ENCODE measurements at places on chromosomes 6 and 20.

DNA sequence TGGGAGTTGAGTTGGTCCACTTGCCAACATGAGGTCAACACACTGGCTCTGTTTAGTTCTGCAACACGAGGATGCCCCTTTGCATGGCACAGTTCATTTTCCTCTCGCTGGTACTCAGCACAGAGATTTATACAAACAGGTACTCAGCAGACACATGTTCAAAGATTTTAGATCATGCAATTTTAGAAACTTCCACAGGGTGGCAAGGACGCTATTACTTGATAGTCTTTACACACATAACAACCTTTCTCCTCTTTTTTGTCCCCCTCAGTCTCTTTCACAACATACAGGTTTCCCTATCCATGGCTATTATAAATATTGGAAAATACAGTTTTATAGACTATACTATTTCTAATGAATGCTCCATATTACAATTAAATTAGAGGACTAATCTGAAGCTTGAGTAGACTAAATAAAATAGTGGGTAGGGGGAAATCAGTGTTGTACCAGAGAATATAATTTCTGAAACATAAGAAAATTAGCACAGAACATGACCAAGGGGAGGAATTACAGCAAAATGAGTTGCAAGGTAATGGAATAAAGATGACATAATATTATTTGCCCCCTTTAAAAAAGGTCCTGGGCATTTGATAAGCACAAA, 331.8 kb upstream of the BTBD3 start:
- DNase-seq, result no peak

GRCh38 chr6:41917528-41917927, 3.4 kb downstream of the MED20 start:
- peak; percentile 15 for DNase-seq

DNA sequence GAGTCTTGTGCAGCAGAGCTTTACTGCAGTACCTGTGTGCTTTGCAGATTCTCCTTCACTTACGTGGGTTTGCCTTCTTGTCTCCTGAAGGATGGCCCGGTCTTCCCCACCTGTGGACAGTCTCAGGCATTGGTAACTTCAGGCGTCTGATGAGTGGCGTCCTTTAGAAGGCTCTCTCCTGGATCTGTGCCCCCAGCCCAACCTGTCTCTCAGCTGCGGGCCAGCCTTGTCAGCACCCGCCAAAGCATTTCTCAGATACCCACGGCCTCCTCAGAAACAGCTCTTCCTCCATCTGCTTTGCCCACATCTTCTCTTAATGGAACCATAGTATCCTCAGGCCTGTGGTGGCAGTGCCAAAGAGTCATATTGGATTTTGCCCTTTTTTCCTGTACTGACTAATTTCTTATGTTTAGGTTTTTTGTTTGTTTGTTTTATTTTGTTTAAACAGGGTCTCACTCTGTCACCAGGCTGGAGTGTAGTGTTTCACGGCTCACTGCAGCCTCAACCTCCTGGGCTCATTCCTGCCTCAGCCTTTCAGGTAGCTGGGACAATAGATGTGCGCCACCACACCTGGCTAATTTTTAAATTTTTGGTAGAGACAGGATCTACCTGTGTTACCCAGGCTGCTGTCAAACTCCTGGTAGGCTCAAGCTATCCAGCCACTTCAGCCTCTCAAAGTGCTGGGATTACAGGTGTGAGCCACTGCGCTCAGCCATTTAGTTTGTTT, 96.6 kb downstream of the ARID1B start:
- DNase-seq, result no peak

DNA sequence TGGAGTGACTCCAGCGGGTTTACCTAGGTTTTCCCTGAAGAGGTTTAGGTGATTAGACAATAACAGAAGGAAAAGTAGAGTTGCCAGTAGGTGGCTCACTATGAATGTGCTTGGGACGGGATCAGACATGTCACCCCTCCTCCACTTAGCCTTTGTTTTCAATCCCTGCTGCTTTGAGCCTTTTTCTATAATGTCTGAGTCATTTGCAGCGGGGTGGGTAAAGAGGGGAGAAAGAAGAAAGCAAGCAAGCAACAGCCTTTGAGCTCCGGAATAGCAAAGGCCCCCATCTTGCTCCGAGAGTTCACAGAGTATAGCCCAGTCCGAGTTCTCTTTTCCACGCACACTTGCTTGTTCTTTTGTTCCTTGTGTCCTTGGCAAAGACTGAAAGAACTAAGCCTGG, 129.1 kb downstream of the PACRG start:
- DNase-seq, result no peak

GRCh38 chr20:46070215-46070900, 19.4 kb downstream of the NCOA5 start:
- DNase-seq, result no peak

DNA sequence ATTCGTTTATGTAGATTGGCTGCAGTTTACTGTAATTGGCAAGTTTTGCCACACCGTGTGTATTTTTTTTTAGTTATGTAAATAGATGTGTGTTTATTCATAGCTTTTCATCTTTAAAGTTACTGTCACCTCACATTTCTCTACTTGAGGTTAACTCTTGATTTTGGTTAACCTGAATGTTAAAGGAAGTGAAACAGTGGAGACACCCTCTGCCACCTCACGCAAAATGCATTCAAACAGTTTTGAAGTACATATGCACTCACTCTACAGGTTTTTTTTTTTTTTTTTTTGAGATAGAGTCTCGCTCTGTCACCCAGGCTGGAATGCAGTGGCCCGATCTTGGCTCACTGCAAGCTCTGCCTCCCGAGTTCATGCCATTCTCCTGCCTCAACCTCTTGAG, 17.7 kb downstream of the OR2A4 start:
- DNase-seq, result no peak

GRCh38 chr6:9398767-9399373, 963.5 kb upstream of the SLC35B3 start:
- no peak for DNase-seq

- no peak for DNase-seq
Measured at GRCh38 chr6:31899215-31899614, 1.7 kb upstream of the EHMT2 start.

GRCh38 chr6:107769053-107769658, 55.0 kb downstream of the SCML4 start:
- no peak for DNase-seq

DNA sequence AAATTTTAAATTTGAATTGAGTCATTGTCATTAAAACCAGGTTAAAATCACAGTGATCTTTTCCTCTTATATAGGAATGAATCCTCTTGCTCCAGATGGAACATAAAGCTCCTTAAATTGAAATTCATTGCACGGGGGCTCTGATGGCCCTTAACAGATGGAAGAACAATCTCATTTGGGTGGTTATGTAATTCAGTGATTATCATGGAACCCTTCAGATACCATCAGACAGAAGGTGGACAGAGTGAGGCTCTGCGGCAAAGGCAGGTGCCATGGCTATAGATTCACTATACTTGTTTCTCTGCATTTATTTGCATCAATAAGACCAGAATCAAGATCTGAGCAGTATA, 17.8 kb upstream of the RNF182 start:
- no peak for DNase-seq

DNA sequence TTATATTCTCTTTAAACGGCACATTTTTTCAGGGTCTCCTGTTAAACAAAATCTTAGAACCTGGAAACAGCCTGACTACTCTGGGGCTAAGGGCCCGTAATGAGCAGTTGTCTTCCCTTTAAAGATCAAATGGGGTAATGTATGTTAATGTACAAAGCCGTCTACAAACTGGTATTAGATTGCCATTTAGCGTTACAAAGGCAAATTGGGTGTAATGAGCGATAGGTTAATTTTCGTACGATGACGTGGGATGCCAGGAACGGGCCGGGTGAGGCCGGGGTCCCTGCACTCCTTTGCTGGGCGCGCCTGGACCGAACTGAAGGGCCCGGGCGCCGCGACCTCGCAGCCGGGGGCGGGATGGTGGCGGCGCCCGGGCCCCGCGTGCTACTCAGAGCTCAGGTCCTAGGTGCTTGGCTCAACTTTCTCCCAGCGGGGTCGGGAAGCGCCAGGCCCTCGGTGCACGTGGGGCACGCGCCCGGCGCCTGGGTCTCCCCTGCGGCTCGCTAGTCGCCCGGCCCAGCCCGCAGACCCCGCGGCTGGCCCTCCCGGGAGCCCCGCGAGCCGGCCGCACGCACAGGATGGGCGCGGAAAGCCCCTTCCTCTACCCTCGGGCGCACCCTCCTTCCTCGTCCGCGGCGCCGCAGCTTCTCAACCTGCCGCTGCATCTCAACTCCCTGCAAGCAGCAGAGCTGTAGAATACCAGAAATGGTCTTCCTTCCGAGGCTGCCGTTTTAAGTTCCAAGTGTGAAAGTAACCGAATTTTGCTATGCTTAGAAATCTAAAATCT, 5.9 kb downstream of the NKX2-4 start:
- no peak for DNase-seq

- no peak for DNase-seq
Measured at GRCh38 chr20:44961011-44961869, 1.0 kb upstream of the TOMM34 start.

DNA sequence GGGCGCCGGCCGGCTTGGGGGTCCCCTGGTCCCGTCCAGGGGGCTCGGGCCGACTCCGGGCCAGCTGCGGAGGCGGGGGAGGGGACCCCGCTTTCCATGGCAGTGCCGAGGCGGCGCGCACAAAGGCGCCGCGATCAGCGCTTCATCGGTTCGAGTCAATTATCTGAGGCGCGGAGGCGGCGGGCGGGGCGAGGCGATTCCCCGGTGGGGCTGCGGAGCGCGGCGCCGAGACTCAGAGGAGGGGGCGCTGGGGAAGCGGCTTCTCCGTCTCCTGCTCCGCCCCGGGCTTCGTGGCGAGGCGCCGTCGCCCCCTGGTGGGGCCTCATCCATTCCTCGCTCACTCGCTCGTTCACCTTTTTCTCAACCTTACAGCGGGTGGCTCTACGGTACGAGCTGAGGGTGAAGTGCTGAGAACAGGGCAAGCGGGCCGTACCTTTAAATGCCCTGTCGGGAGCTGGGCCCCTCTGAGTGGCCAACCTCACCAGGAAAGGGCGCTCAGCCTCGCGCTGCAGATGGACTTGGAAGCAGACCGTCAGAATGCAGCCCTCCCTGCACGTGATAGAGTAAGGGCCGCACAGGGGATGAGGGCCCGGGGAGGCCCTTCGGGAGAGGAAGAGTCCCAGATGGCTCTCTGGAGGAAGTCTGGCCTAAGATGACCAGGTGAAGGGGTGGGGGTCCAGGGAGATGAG, 39.9 kb downstream of the SLC52A3 start:
- peak; percentile 51 for DNase-seq

DNA sequence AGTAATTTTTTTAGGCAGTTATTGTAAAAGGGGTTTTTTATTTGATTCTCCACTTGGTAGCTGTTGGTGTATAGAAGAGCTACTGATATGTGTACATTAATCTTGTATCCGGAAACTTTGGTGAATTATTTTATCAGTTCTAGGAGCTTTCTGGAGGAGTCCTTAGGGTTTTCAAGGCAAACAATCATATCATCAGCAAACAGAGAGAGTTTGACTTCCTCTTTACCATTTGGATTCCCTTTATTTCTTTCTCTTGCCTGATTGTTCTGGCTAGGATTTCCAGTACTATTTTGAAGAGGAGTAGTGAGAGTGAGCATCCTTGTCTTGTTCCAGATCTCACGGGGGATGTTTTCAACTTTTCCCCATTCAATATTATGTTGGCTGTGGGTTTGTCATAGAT, 28.0 kb upstream of the TNFAIP3 start:
- no peak for DNase-seq

GRCh38 chr6:33116841-33117711, 41.3 kb downstream of the HLA-DPB1 start:
- no peak for DNase-seq

DNA sequence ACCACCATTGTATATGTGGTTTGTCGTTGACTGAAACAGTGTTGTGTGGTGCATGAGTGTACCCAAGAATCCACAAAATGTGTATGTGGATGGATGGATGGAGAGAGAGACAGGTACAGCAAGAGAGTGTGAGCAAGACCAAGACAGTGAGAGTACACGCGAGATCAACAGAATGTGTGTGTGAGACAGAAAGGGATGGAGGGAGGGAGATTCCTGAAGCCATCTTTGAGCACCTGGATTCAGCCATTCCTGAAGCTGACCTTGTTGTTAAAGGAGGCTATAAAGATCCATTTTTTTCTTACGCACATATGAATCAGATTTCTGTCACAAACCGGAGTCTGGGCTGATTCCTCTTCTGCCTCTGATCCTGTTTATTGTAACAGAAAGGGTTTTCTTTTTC, 64.1 kb downstream of the TFAP2C start:
- DNase-seq, result no peak

GRCh38 chr6:113476937-113477839, 380.0 kb upstream of the MARCKS start:
- DNase-seq, result no peak

GRCh38 chr6:53906842-53907241, 112.0 kb downstream of the LRRC1 start:
- DNase-seq, result no peak

GRCh38 chr6:7770601-7771000, 44.7 kb downstream of the BMP6 start:
- DNase-seq, result no peak

DNA sequence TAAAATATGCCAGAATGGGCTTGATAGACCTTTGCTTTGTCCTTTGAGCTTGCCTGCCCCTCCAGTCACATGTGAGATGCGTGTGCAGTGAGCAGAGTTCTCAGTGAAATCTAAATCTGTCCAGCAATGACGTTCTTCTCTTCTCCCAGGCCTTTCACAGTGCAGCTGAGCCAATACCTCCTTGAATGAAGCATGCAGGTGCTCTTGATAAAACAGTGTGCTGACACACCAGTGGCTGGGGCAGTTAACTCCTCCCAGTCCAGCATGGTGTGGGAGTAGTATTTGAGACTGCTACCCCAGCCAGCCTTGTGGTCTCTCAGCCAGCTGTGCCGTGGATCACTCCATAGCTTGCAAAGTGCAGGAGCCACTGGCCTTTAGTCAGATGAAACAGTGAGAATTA, 240.5 kb downstream of the FARS2 start:
- DNase-seq, result no peak

Data from activated naive CD4-positive, alpha-beta T cell treated with Interleukin-2 at 50 U/mL for 16 hours (primary cell).